ENCODE measurements at places on chromosomes 1 and 21. TPM values are rescaled to one million over a fixed set of nuclear protein-coding genes. Genes with fewer than 3 reads are reported as not detected.

The RCSD1 gene
- total RNA-seq: not detected

The GOLT1A gene
- total RNA-seq: not detected

The MYOC gene
- total RNA-seq: not detected

The SPRR3 gene
- not detected for total RNA-seq

The SPRR2G gene
- not detected for total RNA-seq

The PTGFRN gene
- 25.7 TPM for total RNA-seq

The ZSWIM5 gene
- 1.1 TPM for total RNA-seq

The OR13G1 gene
- not detected for total RNA-seq

The IPP gene
- 12.4 TPM for total RNA-seq

The RBP7 gene
- not detected for total RNA-seq

The RHBDL2 gene
- not detected for total RNA-seq

The LCE3E gene
- not detected for total RNA-seq

The KCNA2 gene
- not detected for total RNA-seq

The UBASH3A gene
- total RNA-seq: not detected

GRCh38 chr1:178869119-178869697, 1.7 kb downstream of the ANGPTL1 start:
- DNase-seq: peak; percentile 84

DNA sequence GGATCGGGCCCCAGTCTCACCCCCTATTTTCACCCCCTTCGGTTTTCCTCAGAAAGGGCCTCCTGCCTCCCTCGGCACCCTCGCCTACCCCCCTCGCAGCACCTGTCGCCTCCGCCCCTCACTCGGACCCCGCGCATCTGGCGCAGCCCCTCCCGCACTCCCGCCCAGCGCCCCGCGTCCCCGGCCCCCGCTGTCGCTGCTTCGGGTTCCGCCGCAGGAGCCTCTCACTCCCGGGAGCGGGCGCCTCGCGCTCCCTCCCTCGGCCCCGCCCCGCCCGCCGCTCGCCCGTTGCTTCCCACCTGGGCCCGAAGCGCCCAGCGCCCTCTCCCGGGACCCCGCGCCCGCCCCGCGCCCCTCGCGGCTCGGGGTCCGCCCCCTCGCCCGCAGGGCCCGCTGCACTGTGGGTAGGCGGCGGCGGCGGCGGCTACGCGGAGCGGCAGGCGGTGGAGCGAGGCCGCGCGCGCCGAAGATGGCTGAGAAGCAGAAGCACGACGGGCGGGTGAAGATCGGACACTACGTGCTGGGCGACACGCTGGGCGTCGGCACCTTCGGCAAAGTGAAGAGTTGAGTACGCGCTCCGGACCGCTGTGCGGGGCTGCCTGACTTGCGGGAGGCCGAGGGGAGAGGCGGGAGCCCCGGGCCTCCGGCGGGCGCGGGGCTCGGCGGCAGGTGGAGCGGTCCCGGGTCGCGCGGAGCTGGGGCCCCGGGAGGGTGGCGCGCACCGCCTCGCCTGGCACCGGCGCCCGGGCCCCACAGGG, at the start of gene PRKAA2:
TSS of gene PRKAA2 (plus strand) at position 396 of the 758 bp plus-strand sequence. CDS start at position 470, 74 bp downstream.
- peak; percentile 69 for DNase-seq

GRCh38 chr1:25628741-25629421, 12.3 kb downstream of the MAN1C1 start:
- no peak for DNase-seq

DNA sequence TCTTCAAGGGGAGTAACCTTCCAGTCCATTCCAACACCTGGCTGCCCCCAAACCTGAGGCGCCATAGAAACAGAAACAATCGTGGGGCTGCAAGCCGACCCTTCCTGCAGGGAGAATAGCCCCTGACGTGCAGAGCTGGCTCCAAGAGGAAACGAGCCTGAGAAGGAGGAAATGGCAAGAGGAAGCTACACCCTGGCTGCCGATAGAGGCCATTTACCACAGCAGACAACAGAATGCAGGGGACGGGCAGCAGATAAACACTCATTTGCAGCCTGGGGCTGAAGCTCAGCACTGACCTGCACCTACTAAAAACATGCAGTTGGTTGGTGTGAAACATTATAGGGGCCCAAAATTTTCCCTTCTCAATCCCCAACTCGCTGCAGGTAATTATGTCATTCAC, 8.7 kb upstream of the TDRD10 start:
- DNase-seq: no peak

GRCh38 chr1:224114787-224115175, 870 bp downstream of the FBXO28 start:
- peak; percentile 52 for DNase-seq

DNA sequence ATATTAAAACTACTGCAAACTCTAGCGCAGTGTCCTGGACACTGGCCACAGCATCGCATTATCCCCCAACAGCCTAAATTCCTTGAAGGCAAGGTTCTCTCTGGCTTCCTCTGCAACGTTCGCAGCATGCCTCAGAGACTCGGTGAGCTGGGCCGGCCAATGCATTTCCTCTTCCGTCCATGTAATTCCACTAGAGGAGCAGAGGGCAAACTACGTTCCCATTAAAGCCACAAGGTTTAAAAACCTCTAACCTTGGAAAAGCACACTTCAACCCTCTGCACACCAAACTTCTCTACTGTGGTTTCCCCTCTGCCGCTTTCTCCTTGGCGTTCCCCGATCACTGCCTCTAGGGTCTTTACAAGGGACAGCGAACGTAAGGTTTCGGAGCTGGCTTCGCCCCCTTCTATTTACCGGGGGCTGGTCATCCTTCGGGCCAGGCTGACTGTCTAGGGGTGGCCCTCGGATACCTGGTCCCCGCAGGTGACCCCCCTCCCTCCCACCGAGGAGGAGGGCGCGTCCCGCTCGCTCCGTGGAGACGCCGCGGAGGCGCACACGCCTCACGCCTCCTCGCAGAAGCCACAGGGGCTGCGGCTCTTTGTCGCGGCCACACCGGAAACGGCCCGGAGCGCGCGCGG, 456 bp upstream of the SMYD2 start:
- DNase-seq: peak; percentile 73

GRCh38 chr1:220032911-220033310, 13.4 kb downstream of the EPRS1 start:
- DNase-seq: no peak

DNA sequence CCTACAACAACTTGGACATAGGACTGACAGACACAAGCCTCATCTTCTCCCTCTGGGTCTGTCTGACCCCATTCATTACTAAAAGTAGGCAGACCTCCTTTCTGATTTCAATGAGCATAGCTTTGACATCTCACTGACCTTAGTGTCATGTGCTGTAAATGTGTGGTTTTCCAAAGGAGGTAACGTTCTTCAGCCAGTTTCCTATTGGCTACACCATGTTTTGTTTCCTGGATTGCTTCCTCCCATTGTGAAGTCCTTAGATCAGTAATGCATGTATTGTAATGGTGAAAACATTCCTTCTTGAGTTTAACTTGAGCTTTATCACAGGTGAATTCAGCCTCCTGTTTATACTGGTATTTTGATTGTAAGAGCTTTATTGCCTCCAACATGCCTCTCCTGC, 20.6 kb downstream of the STXBP3 start:
- no peak for DNase-seq

GRCh38 chr1:217089361-217090014, 366.3 kb upstream of the ESRRG start:
- peak; percentile 24 for DNase-seq

- no peak for DNase-seq
These were observed 35.1 kb downstream of the UAP1 start for GRCh38 chr1:162596514-162597170.

DNA sequence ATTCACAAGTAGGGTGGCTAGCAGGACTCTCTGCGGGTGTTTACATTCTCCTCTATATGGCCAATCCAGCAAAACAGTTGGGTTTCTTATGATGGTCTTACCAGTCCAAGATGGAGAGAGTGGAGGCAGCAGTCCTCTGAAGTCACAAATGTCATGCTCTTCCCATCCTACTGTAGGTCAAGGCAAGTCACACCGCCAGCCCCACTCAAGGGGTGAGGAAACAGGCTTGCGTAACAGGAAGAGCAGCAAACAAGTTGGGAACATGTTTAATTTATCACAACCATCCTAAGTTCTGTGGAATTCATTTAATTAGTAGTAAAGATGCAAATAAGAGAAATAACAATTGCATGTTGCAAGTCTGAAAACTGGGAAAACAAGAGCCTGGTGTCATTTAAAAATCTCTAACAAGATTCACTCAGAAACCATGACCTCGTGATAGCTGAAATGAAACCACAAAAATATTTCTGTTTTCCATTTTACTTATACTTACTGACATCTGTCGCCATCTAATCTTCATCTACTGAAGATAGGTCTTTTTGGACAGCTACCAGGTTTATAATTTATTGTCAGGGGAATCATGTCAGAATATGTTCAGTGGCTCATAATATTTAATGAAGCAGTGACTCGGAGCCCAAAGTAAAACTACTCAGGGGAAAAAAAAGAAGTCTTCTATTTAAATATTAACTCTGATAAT, 349.1 kb upstream of the FMN2 start:
- DNase-seq: no peak

DNA sequence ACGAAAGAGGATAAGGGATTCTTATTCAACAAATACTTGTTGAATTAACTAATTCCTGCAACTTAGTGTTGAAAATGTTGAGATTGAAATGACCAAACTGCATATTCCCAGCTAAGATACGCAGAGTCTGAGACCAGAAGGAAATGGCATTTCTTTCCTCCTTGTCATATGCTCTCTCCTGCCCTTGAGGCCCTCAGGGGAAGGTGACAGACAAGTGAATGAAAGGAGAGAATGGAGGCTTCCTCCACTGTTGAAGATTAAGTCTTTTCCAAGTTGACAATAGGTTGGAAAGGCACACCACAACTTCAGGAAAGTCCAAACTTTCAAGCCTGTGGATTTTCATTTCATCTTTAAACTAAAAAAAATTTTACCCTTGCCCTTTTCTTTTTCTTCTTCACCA, 3.1 kb upstream of the ZNF697 start:
- DNase-seq: no peak

DNA sequence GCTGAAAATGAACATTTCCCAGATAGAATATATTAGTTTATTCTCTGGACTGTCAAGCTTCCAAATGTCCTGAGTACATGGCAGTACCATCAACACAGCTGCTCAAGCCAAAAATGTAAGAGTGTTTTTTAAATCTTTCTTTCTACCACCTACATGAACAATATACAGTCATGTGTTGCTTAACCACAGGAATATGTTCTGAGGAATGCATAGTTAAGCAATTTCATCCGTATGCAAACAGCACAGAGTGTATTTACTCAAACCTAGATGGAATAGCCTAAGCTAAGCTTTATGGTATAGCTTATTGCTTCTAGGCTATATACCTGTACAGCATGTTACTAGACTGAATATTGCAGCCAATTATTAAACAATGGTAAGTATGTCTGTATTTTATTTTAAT, 561.9 kb upstream of the ADGRL4 start:
- peak; percentile 10 for DNase-seq

DNA sequence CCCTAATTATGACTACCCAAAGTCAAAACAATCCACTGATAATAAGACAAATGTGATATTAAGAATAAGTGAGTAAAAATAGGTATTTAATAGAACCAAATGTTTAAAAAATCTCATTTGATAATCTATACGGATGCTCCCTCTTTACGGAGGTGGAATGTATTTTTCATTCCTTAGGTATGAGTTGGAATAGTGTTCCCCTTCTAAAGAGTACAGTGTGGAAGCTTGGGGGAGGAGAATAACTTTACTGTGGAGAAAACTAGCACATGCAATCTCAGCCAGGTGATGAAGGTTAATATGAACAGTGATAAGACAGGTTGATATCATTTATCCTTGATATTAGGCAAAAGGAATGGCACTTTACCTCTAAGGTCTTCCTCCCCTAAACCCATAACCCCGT, 74.6 kb downstream of the GPR88 start:
- DNase-seq: no peak

DNA sequence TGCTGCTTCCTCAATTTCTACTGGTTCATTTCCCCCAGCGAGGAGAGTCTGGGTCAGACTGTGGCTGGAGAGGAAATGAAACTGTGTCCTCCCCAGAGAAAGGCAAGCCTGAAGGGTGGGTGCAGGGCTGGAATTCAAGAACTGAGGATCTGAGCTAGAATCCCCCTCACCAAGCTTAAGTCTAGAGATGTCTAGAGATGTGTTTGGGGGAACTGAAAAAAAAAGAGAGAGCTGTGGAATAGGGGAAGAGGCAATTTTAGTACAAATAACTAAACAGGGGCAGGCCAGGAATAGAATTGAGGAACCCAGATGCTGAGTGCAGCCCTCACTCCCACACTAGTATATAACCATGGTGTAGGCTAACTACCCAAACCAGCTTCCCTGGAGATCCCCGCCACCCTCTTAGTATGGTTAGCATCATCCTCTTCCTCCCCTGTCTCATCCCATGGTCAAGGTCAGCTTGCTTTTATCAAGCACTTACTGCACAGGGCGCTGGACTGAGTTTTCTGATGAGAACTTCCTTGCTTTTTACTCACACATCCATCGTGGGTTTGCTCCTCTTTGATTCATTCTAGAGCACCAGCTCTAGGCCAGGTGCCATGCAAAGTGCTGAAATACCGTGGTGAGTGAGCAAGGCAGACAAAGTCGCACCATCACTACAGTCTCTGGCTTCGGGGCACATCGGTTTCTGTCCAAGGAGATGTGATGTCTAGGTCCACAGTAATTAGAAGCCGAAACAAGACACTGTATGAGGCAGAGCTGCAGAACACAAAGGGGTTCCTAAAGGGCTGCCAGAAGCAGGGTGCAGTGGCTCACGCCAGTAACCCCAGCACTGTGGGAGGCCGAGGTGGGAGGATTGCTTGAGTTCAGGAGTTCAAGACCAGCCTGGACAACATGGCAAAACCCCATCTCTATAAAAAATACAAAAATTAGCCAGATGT, 112.9 kb upstream of the IPO9 start:
- DNase-seq: peak; percentile 62

GRCh38 chr1:20233394-20233793, 47.1 kb upstream of the PLA2G2C start:
- peak; percentile 58 for DNase-seq

GRCh38 chr1:21725748-21726392, 56.7 kb upstream of the RAP1GAP start:
- no peak for DNase-seq

DNA sequence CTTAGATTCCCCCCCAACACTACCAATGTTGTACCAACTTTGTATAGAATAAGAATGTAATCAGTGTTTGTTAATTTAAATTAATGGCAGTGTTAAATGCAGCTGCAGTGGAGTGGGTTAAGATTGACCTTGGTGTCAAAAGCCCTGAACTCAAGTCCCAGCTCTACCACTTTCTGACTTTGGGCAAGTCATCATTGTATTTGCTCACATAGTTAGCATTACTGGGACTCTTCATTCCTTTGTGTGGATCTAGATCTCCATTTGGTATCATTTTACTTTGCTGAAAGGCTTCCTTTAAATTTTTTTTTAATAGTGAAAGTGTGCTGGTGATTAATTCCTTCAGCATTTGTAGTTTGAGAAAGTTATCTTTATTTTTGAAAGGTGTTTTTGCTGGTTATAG, 22.2 kb upstream of the PHGDH start:
- DNase-seq: no peak

DNA sequence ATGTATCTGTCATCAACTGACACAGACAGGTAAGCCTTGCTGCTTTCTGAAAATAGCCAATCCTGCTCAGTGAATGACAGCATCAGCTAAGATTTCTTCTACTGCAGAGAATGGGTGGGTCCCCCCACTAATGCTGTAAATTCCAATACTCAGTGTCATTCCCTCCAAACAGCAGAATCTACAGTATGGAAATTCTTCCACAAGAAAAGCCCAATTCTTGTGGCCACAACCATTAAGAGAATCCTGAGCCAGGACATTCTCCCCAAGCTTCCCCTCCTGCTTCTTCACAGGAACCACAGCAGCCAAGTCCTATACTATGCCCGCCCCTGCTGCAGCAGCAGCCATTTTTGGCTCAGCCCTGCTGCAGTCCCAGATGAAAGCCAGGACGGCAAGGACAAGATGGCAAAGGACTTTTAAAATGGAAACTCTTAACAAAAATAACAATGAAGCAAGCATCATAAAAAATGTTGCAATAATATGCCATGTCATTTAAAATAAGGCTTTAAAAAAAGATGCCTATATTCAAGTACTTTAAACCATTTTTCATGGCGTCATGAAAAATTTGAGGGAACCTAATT, 26.8 kb downstream of the EIF4G3 start:
- peak; percentile 96 for DNase-seq

All from GM23248 (cell line).